Activated CD4-positive, alpha-beta T cell treated with anti-CD3 and anti-CD28 coated beads, Interleukin-10, Interleukin-2, amounts not matched to agents 100 ng/mL and 50 ng/mL, durations not matched to agents 16 hours and 8 hours (primary cell): ENCODE measurements at places on chromosomes 7 and 10.

GRCh38 chr10:132163278-132163765 is 23.4 kb upstream of the DPYSL4 start:
- DNase-seq = peak; percentile 78

GRCh38 chr10:128739930-128740329 is 613.7 kb upstream of the MKI67 start:
- no peak for DNase-seq

GRCh38 chr7:25643770-25644394 is 415.6 kb upstream of the NPVF start:
- DNase-seq = no peak

DNA sequence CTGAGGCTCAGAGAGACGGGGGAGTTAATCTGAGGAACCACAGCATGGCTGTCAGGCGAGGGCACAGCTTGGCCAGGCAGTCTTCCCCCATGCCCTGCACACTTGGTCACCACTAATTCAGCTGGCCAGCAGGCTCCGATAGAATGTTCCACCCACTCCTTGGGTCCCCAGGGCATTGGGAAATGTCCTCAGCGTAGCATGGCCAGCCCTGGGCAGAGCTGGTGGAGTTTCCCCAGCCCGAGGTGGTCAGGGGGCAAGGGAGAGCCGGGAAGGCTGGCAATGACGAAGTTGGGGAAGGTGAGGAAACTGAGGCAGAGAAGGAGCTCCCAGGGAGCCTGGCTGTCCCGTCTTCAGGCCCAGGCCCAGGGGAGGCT is 12.1 kb upstream of the GRIFIN start:
- no peak for DNase-seq

DNA sequence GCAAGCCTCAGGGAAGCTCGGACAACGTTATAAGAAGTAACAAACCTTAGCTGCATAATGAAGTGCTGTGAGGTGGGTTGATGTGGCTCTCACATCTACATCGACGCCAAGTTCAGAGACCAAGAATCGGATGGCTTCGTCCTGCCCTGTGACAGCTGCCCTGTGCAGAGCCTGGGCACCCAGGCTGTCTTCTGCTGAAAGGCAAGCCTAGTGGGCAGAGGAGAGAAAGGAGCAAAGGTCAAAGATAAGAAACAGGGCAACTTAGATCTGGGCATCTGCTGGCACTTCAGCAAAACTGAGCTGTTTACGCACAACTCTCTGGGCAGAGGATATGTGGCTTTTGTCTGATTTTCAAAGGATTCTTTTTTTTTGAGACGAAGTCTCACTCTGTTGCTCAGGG is 6.7 kb downstream of the ANKRD16 start:
- DNase-seq = no peak

GRCh38 chr7:104956753-104957450 is 57.1 kb upstream of the KMT2E start:
- DNase-seq = peak; percentile 91

DNA sequence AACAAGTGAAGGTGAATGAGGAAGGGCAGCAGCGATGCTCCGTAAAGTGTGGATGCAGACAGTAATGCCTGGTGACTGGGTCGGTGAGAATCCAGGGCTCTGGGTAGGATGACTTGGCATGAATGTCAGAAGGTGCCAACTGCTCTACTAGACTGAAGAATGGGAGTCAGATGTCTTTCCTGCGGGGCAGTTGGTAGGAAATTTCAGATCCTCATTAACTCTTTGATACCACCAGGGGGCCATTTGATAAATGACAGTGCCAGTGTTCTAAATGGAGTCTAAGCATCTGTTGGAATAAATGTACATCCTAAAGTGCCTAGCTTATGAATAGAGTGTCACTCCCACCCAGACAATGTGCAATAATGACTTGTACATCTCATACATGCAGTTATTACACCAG is 462.0 kb downstream of the GRM8 start:
- DNase-seq = no peak

DNA sequence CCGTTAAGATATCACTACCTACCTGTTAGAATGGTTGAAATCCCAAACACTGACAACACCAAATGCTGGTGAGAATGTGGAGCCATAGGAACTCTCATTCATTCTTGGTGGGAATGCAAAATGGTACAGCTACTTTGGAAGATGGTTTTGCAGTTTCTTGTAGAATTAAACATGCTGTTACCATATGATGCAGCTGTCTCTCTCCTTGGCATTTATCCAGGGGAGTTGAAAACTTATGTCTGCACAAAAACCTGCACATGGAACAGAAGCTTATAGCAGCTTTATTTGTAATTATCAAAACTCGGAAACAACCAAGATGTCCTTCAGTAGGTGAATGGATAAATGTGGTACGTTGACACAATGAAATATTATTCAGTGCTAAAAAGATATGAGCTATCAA is 199.5 kb downstream of the BICC1 start:
- DNase-seq = no peak

DNA sequence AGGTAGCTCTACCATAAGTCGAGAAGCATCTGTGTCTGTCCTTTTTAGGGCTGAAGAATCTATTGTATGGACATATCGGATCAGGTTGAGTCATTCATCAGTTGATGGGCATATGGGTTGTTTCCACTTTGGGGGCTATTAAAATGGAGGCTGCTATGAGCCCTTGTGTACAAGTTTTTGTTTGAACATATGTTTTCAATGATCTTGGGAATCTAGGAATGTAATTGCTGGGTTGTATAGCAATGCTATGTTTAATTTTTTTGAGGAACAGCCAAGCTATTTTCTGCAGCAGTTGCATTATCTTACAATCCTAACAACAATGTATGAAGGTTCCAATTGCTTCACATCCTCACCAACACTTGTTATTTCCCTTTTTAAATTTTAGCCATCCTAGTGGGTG is 46.4 kb upstream of the HABP2 start:
- no peak for DNase-seq

DNA sequence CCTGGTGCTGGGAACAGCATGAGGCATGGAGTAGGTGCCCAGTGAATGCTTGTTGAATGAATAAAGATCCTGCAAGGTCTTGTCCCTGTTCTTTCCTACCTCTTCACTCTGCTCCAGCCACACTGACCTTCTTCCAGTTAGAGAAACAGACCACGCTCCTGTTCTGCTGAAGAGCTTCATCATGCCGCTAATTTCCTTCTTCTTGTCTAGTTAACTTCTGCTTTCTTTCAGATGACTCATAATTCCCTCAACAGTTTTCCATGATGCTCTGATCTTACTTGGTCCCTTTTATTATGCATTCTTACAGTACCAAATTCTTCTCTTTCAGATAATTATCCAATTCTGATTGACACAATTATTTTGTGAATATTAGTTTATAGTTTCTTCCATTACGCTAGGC is 59.5 kb upstream of the C1QL3 start:
- DNase-seq = no peak

- no peak for DNase-seq
Observed at GRCh38 chr10:110820321-110820814, 51.4 kb upstream of the PDCD4 start.

DNA sequence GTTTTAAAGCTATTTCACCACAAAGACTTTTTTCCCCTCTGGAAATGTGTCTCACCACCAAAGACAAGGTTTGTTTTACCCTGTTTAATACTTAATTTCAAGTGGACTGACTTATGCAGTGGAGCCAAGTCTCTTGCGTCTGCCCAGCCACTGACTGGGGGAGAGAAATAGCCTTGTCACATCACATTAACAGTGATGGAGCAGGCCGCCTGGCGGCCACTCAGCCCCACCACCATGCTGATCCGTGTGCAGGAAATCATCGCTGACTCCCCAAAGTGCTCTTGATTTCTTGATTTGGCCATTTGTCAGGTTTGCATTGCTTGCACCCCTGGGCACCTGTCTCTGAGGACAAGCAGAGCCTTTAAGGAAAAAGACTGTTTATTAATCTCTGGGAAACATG is 334.1 kb downstream of the GLRX3 start:
- no peak for DNase-seq

DNA sequence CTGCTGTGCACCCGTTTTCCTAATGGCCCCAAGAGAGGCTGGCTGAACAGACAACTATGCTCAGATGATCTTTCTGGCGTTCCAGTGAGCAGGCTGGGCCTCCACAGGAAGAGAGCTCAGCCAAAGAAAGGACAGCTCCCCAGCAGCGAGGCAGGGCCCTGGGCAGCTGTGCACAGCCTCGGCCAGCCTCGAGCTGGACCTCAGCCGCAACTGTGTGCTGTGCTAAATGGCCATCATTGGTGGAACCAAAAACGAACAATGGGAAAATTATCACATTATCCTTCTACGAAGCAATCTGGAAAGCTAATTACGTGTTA is 97.5 kb downstream of the CTBP2 start:
- no peak for DNase-seq

DNA sequence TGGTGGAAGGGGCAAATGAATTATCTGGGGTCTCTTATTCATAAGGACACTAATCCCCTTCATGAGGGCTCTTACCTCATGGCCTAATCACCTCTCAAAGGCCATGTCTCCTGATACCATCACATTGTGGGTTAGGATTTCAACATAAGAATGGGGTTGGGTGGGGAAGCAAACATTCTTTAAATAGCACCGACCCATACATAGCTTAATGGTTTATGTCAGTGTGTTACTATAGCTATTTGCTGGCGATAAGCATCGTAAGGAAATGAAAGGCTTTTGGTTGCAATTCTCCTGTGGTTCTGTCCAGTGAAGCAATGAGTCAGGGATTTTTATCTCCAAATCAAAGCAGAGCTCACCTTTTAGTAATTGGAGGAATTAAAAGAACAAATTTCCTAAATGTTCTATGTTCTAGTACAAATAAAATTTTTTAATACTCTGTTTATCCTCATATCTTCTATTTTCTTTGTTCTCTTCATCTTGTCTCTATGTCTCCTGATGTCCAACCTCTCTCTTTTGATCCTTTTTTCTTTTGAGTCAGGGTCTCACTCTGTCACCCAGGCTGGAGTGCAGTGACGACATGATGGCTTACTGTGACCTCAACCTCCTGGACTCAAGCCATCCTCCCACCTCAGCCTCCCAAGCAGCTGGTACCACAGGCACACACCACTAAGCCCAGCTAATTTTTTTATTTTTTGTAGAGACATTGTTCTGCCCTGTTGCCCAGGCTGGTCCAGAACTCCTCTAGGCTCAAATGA is 57.0 kb upstream of the GLCCI1 start:
- DNase-seq = no peak

- DNase-seq = no peak
Observed at GRCh38 chr7:22025983-22026382, 80.3 kb upstream of the CDCA7L start.

DNA sequence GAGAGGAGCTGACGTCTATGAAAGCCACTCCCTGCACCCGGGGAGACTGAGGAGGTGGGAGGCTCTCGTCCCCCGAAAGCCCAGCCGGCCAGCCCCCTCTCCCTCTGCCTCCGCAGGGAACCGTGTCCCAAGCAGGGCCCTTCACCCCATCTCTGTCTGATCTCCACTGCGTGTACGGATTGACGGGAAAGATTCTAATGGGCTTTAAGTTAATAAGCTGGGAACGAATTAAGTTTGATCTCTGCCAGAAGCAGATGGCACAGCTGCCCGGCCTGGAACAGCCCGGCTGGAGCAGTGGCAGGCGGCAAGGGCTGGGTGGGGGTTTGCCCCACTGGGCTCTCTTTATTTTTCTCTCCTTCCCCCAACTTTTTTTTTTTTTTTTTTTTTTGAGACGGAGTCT is 6.1 kb upstream of the SLC29A4 start:
- DNase-seq = no peak

GRCh38 chr7:80900583-80901576 is 18.0 kb downstream of the SEMA3C start:
- DNase-seq = no peak

DNA sequence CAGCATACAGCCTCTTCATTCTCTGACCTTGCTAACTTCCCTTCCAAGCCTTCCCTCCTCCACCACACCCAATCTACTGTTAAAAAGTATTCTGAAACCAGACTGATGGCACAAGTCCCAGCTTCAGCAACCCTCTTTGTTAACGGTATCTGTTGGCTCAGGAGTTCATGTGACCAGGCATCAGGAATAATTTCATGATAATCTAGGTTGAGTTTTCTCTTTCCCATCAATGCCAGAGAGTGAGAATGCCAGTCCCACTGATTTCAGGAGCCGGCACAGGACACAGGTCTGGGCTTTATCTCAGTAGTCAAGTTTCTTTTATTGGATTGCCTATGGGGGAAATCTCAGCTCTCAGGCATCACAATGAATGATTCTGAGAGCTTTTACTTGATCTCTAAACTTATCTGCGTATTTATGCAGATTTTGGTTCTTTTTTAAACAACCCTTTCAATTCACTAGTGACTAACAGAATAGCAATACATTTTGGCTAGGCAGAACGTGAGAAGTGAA is 231.0 kb upstream of the LYZL1 start:
- DNase-seq = no peak

DNA sequence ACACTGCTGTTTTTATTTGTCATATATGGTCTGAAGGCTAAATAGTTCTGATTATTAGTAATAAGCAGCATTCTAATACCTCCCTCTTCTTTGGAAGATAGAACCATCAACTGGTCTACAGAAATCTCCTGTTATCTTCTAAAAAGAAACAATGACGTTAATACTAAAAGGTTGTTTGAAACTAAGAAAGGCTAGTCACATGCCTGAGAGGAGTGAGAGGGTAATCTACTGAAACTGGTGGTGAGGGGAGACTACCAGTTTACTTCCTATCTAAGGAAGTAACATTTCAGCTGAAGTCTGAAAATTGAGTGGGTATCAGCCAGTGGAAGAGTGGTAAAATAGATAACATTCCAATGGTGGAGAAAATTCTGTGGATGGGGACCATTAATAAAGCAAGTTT is 48.4 kb downstream of the FGFBP3 start:
- no peak for DNase-seq

DNA sequence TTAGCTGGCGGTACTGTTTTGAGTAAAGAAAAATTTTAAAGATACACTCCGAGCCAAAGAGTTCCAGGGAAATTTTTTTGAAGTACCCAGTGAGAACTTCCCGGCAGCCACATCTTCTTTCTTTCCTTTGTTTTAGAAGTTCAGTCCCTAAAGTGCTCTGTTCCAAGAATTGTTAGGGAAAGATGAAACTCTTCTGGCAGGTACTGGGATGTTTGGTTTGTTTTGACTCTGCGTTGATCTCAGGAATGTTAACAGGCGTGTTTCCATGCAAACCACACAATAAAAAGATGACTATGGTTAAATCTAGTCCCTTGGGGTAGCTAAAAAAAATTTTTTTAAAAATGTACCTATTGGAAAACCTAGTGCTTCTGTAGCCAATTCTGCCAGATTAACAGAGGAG is 224.7 kb upstream of the PHYHIPL start:
- no peak for DNase-seq

- DNase-seq = no peak
Observed at GRCh38 chr7:1886361-1887064, 216.4 kb downstream of the ELFN1 start.

DNA sequence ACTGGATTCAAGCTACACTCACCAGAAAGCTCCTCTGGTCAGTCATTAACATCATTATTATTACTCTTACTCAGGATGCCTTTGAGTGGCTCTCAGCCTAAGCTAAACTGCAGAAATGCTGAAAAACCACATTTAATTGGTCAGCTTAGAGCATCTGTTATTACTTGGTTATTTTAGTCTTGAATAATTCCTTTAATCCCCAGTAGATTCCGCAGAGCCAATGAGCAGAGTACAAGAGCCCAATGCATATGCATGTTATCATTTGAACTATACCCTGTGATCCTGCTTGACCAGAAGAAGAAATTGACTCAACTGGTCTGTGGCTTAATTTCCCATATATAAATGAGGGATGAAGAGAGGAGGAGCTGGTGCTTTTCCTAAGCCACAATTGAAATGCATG is 417.6 kb upstream of the C7orf33 start:
- DNase-seq = no peak
